Right ventricle myocardium inferior (tissue), 1 donor: ENCODE measurements at places on chromosomes 12 and 14. TPM values are rescaled to one million over a fixed set of nuclear protein-coding genes. Genes with fewer than 3 reads are reported as not detected.

DNA sequence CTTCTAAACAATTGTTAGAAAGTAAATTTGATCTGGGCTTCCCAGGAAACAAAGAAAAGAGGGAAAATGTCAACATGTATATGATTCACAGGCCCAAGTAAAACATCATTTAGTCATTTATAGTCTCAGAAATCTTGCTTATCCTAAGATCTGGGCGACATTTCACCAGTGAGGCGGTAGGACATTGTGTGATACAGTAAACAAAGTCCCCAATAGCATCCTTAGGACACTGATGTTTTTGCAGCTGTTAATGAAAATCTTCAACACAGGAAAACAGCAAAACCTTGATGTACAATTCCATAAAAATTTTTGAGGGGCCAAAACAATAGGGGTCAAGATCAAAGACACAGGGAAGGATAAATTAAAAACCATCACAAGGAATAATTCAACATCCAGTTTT is 20.2 kb downstream of the LMO3 start:
- no peak for DNase-seq

SELPLG gene
- 4.9 TPM for total RNA-seq

GRCh38 chr12:49932023-49932422 is 18.5 kb upstream of the AQP2 start:
- no peak for DNase-seq

DNA sequence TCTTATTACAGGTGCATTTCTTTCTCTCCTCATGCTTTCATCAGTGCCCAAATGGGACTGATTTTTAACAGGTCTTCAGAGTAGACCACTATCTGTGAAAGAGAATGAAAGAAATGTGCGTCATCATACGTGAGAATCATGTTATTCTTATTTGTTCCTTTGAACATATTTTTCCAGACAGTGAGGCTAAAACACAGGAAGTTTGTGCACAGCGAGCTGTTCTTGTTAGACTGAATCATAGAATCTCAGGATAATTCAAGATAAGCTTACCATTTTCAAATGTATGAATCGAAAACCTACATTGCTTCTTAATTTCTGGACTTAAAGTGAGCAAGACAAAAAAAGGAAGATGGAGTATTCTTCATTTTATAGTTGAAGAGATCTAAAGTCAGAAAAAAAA is 383.1 kb downstream of the EGLN3 start:
- no peak for DNase-seq

ESR2 gene
- 0.78 TPM for total RNA-seq

DNA sequence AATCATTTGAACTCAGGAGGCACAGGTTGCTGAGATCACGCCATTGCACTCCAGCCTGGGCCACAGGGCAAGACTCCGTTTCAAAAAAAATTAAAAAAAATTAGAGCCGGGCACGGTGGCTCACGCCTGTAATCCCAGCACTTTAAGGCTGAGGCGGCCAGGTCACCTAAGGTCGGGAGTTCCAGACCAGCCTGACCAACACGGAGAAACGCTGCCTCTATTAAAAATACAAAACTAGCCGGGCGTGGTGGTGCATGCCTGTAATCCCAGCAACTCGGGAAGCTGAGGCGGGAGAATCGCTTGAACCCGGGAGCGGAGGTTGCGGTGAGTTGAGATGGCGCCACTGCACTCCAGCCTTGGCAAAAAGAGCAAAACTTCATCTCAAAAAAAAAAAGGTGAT is 35.7 kb downstream of the R3HDM2 start:
- no peak for DNase-seq

DNA sequence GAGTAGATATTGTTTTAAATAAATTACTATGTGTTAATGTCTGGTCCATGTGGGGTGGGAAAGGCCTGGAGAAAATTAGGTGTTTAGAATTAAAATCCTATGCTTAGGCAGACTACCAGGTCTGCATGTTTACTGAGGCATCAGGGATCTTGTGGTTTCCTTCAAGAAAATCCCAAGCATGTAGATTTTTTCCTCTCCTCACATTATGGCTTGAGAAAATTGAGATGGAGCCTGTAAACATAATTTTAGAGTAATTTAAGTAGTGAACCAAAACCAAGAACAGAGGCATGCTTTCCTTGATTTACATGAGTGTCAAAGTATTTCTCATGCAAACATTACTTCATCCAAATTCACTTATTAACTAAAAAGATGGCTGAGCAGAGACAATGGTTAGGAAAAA is 823.7 kb downstream of the AACS start:
- no peak for DNase-seq

RASAL1 gene
- total RNA-seq = not detected

MRPL42 gene
- total RNA-seq = 41.5 TPM
